ENCODE measurements at places on chromosomes 12 and 14.
A peak's percentile ranks its signal among the peaks of the same experiment; 100 is the strongest.

- DNase-seq: no peak
Observed at GRCh38 chr14:75673345-75674035, 12.4 kb downstream of the TTLL5 start.

DNA sequence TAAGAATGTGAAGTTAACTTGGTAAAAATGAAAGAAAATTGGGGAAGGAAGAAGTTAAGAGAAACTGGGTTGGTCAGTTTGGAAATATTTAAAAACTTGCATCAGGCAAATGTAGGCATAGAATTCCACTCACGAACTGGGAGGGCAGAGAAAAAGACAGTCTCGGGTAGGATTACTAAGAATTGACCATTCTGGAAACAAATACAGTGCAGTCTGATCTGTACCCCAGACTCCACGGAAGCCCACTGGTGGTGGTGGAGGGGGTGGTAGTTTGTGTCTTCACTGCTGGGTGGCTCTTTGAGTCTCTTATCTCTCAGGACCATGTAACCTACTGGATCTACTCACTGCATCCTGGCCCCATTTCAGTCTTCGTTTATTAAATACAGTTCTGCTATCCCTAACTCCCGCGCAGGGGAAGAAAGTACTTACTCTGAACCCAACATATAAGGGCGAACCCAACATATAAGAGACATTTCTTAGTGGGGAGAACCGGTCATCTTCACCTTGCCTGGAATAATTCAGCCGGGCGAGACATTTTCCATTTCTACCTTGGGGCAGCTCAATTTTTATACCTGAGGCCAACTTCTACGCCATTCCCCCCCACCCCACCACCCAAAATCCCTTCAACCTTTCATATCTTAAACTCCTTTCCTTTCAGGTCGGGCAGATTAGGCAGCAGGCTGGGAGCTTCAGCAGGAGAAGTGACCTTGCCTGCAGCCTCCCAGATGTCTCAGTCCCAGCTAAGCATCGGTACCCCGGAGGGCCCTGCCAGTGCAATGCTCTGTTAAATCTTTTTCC is 1.7 kb downstream of the SLC2A3 start:
- DNase-seq: no peak

DNA sequence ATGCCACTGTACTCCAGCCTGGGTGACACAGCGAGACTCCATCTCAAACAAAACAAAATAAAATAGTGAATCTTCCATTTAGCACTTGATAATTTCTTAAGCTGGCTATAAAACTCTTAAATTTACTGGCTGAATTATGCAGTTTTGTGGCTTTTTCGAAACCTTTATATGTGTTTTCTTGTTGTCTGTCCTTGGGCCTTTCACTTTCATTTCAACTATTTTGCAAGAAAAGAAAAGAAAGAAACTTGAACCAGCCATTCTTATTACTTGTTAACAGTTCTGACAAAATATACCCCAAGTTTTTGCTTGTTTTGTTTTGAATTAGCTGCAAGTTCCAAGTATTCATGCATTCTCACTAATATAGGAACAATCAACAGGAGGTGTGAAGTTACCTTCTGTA is 42.8 kb downstream of the PRICKLE1 start:
- DNase-seq: no peak

GRCh38 chr12:765840-766239 is 13.5 kb downstream of the WNK1 start:
- DNase-seq: no peak

- DNase-seq: no peak
Observed at GRCh38 chr12:22248121-22248520, 86.4 kb downstream of the ST8SIA1 start.

DNA sequence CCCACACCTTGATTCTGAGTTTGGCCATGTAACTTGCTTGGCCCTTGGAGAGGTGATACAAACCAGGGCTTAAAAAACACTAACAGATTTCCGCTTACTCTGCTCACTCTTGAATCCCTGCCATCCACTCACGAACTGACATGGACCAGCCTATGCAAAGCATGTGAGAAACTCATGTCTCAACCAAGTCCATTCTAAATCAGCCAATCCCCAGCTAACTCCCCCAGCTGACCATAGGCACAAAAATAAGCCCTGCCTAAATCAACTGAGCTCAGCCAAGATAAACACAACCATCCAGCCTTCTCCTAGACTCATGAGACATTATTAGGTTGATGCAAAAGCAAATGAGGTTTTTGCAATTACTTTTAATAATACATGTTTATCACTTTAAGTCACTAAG is 353.9 kb upstream of the TBX3 start:
- peak; percentile 48 for DNase-seq

DNA sequence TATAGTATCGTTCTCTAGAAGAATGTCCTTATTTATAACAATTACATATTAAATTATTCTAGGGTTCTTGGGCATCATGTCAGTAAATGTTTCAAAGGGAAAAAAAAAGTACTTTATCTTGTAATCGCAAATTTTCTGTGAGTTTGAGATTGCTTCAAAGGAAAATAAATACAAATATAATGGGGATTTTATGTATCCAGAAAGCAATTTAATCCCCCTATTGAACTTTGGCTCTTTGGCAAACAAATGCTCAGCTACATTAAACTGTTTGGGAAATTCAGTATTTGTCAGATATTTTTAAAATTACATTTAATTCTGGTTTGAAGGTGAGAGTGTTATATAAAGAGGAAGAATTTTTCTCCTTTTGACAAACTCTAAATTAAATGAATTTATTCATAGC is 8.0 kb downstream of the ACSS3 start:
- no peak for DNase-seq

- no peak for DNase-seq
Observed at GRCh38 chr12:22729431-22729956, 104.5 kb downstream of the ETNK1 start.

GRCh38 chr12:7645395-7646177 is 20.1 kb downstream of the APOBEC1 start:
- no peak for DNase-seq

Measured in fibroblast of the conjunctiva (primary cell).